ENCODE measurements at places on chromosomes 5 and 9.

DNA sequence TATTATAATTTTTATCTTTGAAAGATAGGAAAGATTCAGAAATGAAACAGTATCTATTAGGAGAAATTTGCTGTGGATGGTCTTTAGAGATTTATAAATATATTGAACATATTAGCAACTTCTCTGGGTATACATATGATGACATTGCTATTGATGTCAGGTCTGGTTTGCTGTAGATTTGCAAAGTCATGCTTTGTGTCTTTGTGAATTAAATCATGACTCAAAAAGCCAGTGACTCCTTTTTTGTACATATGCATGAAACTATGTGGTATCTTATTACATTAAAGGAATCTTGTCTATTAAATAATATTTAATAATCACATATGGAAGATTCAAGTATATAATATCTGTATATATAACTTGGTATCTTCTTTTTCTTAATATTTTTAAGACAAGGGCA lies 141.9 kb downstream of the ST8SIA4 start:
- no peak for DNase-seq

GRCh38 chr5:157677931-157678330 lies 6.6 kb downstream of the C5orf52 start:
- no peak for DNase-seq

GRCh38 chr5:154302161-154302560 lies 111.6 kb downstream of the GALNT10 start:
- no peak for DNase-seq

DNA sequence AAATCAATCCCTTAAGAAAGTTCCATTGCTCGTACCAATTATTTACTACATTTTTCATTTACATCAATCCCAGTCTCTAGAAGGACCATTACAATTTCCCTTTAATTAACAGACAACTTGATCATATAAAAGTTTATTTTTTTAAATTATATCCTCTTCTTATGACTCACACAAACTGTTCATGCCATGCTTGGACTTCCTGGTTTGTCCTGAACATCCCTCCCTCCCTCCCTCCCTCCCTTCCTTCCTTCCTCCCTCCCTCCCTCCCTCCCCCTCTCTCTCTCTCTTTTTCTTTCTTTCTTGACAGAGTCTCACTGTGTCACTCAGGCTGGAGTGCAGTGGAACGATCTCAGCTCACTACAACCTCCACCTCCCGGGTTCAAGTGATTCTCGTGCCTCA lies 11.6 kb upstream of the CLTB start:
- no peak for DNase-seq

DNA sequence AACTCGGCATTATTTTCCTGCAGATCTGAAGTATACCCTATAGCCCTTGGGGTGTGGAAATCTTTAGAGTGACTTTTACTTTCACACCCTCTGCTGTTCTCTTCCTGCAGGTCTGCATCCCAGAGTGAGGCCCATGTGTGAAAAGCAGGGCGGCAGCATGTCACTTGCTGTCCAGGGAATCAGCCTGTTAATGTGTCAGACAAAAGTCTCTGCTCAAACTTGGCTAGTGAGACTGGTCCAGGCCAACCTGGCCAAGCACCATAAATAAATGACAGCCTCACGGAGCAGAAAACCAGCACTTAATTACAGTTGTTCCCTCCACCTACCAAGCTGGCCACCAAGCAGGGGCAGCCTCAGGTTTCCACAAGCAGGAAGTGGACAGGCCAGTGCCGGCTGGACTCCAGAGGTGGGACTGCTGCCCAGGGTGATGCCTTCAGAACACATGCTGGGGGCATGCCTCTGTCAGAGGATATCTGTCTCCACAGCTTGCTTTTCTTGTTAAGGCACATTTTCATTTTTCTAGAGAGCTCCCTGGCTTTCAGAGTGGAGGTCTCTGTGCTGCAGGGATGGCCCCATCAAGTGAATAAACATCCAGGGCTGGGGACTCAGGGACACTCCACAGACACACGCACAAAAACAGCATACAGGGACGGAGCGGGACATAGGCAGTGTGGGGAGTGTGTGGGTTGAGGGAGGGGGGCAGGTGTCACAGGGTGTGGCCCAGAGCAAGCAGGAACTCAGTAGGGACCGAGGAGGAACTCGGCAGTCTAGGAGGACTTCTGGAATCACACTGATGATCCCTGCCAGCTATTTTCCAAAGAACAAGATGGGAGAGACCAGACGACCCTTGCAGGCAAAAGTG lies 243.8 kb upstream of the IRX1 start:
- DNase-seq: no peak

GRCh38 chr5:7894860-7895259 lies 25.9 kb downstream of the MTRR start:
- no peak for DNase-seq

DNA sequence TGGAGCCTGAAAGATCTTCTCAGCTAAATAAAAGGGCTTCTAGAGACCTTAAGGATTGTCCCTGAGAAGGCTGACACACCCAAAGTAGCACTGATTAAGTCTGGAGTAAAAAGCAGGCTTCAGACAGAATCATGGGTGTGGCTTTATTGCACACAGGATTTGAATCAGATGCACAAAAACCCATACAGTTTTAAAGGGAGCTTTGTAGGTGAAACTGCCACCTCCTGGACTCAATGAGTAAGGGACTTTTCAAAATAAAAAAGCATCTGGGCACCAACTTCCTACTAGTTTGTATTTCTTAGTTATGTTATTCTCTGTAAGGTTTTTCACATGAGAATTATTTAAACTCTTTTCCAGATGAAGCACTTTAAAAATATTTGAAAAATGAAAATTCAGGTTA lies 129.4 kb downstream of the EDIL3 start:
- no peak for DNase-seq

DNA sequence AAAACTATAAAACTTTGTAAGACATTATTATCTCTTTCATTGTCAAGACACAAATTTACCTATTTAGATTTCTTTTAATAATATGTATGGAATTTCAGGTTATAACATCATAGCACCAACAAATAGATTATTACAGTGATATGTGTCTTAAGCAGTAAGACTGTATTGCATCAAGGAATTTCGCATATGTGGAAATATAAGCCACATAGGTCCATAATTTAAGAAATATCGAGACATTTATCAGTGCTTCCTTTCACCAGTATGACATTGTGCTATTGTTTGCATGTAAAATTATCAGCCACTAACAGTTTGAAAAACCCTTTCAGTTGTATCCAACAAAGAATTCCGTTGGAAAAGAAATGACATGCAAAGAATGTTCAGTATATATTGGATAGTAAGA lies 186.7 kb upstream of the RASA1 start:
- no peak for DNase-seq

- no peak for DNase-seq
These were observed 88.9 kb downstream of the CDK5RAP2 start for GRCh38 chr9:120490888-120491595.

DNA sequence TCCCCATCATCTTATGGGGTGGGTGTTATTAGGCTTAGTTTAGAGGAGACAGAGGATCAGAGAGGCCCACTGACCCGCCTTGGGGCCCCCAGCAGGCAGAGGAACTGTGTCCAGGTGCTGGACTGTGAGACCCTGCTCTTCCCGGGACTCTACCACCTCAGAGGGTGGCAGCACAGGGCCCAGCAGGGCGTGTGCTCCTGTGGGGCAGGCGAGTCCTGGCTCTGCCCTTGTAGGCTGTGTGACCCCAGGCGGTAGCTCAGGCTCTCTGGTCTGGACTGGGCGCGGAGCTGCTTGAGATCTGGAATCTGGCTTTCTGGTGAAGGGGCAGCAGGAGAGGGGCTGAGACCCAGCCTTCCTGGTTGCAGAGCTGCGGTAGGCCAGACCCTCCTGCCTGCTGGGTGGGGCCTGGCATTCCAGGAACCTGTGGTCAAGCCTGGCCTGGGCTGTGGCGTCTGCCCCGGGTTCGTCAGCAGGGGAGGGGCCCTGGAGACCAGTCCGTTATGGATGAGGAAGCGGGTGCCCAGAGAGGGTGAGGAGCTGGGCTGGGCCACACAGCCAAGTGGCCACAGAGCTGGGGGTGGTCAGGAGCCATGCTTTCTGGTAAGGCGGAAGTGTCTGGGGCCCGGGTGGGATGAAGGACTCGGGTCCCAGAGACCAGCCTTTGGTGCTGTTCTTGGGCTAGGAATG lies 46.5 kb downstream of the RXRA start:
- no peak for DNase-seq

DNA sequence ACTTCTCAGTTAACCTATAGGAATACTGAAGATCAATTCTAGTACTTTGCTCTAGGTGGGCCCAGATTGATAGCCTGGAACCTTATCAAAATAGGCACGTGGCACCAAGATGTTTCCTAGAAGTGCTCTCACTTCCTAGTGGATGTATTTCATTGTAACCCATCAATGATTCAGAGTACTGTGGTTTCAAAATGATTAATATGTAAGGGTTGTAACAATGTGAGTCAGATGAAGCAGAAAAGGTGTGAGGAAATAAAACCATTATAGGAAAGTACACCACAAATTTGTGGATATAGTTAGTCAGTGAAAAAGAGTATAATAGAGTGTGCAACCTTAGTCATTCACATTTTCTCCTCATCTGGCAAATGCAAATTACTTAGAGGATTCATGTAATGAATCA lies 177.3 kb upstream of the FST start:
- no peak for DNase-seq

- no peak for DNase-seq
These were observed 68.3 kb downstream of the AK8 start for GRCh38 chr9:132809677-132810271.

DNA sequence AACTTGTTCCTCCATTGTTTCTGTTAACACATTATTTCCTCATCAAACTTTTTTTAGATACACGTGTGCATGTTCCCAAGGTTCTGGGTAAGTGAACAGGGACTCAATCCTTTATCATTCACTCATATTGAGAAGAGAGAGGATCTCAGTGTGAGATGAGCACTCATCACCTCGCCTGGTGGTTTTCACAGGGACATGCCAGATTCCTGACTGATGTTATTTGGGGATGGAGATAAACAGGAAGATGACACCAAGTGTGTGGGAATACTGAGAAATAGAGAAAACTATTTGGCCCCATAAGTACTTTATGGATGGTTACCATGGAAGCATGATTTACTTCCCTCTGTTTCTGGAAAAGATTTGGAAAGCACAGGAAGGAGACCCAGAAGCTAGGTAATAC lies 533.3 kb upstream of the DMAC1 start:
- no peak for DNase-seq

GRCh38 chr9:104091708-104092107 lies 2.4 kb upstream of the SMC2 start:
- DNase-seq: no peak

- DNase-seq: no peak
These were observed 25.6 kb downstream of the FRMD3 start for GRCh38 chr9:83512621-83513020.

GRCh38 chr9:122789256-122790046 lies 718 bp downstream of the OR5C1 start:
- DNase-seq: no peak

DNA sequence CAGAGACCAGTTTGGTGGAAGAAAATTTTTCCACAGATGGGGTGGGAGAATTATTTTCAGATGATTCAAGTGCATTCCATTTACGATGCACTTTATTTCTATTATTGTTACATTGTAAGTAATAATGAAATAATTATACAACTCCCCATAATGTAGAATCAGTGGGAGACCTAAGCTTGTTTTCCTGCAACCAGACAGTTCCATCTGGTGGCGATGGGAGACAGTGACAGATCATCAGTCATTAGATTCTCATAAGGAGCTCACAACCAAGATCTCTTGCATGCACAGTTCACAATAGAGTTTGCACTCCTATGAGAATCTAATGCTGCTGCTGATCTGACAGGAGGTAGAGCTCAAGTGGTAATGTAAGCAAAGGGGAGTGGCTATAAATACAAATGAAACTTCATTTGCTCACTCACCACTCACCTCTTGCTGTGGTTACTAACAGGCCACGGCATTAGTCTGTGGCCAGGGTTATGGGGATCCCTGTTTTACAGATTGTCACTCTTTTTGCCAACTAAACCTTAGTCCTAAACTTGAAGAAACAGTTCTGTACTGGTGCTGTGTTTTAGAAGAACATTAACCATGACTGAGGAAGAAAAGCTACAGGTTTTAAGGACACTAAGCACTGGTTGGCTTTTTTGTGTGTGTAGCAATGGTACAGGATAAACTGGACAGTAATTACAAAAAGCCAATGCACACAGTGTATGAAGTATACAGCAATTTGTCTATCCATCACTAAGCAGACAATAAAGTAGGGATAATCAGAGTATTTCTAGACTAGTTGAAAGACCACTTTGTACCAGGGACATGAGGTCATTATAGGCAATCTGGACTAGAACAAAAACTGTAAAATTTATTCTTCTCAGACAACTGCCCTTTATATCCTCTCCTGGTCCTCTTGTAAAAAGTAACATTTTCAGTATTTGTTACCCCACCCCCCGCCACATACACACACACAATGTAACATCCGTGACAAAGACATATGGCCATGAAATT lies 9.9 kb downstream of the TMEM232 start:
- no peak for DNase-seq
